ENCODE measurements at places on chromosomes 2 and 18.

- DNase-seq: no peak
Measured at GRCh38 chr2:112488201-112488600, 6.2 kb downstream of the TTL start.

- no peak for DNase-seq
Measured at GRCh38 chr2:238299803-238300202, 11.4 kb upstream of the PER2 start.

GRCh38 chr2:235852526-235852920 lies 315.7 kb downstream of the GBX2 start:
- DNase-seq: no peak

GRCh38 chr2:120818441-120818920 lies 82.8 kb downstream of the GLI2 start:
- peak; percentile 96 for DNase-seq

DNA sequence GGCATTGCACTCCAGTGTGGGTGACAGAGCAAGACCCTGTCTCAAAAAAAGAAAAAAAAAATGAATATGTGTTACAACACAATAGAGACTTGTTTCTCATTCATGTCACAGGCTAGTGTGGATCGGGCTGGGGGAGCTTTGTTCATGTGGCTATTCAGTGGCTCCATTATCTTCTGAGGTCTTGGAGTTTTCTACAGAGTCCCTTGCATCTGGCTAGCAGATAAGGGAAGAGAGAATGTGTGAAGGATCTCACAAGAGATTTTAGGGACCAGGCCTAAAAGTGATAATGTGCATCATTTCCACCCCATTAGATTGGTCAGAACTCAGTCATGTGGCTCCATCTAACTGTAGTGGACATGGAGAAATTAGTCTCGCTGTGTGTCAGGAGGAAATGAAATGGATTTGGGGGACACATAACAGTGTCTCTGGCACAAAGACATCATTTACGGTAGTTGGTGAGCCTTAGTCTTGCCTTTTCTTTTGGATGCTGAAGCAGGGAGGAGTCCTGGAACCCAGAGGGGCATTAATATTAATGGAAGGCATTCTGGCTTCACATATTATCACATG lies 32.4 kb upstream of the CASP10 start:
- DNase-seq: no peak

DNA sequence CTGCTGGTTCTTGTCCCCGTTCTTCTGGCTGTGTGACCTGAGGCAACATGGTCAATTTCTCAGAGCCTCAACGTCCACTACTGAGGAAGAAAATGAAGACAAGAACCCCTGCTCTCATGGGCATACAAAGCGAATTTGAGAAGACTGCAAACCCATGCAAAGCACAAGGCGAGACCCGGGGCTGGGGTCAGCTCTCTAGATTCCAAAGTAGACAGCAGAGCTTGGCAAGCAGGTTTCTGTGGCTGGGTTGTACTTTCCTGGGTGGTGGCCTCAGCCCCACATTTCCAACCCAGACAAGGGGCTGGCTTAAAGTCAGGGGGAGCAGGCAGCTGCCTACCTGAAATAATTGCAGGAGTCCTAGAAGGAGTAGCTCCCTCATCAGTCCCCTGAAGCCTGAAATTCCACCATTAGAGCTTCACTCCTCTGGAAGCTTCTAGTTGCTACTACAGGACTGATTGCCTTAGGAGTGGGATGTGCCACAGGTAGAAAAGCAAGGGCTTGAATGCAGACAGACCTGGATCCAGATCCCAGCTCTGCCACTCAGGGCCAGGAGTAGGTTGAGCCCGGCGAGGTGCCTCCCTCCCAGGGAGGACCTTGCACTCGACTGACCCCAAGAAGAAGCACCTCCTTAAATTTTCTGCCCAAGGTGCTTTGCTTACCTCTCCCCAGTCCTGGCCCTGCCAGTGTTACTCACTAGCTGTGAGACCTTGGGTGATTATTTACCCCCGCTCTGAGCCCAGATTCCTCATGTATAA lies 127.6 kb downstream of the CLIP4 start:
- DNase-seq: no peak

- no peak for DNase-seq
Measured at GRCh38 chr2:37625796-37626571, 45.5 kb downstream of the CDC42EP3 start.

DNA sequence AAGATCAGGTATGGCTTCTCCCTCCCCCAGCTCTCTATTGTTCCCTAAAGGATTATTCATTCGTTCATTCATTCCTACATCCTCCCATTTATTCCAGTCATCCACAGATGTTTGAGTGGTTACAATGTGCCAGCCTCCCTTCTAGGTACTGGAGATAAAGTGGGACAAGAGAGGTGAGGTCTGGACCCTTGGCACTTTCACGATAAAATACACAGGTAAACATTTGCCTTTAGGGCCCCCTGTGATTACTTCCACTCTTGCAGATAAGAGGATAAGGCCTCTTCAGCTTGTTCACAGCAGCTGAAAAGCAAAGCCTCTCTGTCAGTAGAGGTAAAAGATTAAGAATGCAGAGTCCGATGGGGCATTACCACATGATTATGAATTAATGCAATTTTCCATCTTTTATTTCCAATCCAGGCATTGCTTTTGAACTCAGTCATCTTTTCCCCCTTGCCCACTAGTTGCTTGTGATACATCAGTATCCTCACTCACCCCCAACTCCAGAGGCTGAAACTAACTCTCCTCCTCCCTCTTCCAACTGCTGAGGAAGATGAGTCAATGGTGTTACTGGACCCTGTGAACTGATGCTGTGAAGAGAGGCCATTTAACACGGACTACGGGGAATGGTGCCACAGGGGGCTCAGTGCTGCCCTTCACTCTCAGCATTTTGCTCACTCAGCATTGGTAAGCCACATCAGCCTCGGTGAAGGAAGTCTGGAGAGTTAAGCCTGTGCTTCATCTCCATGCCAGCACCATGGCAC lies 1.1 kb upstream of the DPP4 start:
- peak; percentile 57 for DNase-seq

DNA sequence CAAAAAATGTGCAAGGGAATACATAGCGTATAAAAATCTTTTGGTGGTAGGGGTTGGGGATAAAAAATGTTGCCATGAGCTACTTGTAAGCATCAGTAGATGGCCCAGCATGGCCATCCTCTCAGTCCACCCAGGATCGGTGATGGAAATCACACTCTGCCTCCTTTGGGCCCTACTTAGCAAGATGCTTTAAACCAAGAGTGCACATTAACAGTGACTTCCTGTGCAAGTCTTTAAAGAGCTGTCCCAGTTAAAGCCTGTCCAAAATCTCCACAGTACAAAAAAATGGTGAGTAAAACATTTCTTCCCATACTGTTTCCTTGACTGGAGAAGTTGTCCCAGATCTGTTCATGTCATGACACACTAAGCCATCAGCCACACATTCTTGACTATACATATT lies 18.0 kb downstream of the ANKRD44 start:
- no peak for DNase-seq

DNA sequence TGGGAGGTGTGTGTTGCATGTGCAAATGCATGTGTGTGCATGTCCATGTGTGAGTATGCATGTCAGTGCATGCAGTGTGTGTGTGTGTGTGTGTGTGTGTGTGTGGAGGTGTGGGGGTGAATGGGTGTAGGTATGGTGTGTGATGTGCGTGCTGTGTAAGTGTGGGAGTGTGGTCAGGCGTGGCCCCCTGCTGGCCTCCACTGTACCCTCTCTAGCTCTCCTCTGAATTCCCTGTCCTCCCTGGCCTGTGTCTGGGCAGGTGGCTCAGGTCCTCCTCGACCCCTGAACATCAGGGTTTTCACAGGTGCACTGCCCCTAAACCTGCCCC lies 230.2 kb downstream of the CELF4 start:
- peak; percentile 5 for DNase-seq

DNA sequence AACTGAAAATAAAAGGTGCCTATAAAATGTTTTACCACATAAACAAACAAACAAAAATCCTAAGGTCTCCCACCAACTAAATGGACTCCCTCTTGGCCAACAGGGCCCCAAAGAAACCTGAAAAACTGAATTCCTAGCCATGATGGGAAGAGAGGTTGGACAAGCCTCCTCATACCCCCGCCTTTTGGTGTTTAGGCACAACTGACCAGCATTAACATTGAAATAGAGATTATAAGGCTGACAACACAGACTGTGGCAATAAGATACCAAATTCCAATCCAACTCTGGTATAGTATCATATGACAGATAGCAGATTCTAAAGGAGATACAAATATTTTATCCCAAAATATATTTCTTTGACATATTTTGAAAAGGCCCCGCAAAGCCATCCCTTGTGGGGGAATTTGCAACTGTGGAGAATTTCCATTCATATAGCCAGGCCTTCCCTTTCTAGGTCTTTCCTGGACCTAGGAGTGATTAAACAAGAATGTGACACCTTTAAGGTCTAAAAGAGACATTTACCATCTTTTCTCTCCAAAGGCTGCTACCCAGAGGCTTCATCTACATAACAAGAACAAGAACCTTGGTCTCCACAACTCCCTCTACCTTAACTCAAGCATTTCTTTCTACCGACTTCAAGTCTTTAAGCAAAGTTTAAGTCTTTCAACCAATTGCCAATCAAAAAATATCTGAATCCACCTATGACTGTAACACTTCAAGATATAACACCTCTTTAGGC lies 80.0 kb downstream of the CHN1 start:
- DNase-seq: no peak

DNA sequence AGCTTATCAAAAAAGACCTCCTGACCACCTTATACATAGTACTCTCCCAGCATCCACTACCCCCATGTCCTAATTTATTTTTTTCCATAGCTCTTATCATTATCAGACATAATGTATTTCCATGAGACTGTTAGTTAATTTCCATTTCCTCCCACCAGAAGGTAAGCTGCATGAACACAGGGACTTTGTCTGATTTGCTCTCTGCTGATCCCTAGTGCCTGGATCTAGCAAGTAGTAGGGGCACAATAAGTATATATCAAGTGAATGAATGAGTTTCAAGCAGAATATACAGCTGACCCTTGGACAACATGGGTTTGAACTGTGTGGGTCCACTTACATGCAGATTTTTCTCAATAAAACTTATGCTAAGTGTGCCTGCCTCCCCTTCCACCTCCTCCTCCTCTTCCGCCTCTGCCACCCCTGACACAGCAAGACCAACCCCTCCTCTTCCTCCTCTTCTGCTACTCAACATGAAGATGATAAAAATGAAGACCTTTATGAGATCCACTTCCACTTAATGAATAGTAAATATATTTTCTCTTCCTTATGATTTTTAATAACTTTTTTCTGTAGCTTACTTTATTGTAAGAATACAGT lies 53.8 kb downstream of the CTAGE1 start:
- DNase-seq: no peak

DNA sequence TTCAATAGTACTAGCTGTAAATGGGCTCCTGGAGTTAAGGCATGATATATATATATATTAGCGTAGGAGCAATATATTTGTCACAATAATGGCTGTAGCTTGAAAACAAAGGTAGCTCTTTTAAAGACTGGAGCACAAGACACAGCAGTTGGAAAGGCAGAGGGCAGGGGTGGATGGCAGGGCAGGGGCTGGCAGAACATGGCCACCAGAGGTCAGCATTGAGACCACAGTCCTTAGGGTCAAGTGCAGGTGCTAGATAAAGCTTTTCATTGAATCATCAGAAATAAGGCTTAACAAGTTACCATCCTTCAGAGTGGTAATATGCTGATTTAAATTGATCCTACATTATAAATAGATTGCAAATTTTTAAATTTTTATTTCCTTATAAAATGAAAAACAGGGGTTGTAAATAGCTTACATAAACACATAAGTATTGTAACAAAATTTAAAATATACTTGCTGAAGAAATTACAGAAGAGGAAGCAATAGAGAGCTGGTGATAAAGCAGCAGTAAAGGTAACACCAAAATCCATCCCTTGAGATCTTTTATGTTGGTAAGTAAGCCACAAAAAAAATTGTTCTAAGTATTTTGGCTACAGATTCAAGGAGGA lies 161.2 kb upstream of the PIEZO2 start:
- DNase-seq: peak; percentile 63

GRCh38 chr2:235611756-235612155 lies 117.9 kb downstream of the AGAP1 start:
- DNase-seq: no peak

DNA sequence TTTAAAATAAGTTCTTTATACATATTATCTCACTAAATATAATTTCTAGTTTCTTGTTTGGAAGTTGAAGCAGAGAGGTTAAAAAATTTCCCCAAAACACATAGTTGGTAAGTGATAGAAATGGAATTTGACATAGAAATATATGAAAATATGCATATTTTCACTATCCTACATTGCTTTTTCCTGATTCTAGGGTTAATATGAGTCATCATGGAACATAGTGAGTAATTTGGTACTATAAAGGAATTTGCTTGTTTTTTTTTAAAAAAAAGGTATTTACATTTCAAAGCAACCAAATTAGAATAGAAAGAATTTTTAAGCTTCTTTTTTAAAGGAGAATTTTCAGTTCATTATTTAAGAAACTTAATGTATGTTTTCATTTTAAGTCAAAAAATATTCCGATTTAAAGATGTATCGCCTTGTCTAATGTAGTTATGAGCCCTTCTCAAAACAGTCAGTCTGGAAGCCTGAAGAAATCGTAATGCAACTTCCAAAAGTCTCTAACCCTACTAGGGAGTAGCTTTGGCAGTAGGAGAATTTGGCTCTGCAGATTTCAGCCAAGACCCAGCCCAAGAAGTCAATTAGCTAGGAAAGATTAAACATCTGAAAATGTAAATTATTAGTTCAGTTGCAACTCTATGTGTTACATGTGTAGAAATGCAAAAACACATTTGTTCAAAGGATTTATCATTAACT lies 147.3 kb downstream of the RDH14 start:
- peak; percentile 63 for DNase-seq

DNA sequence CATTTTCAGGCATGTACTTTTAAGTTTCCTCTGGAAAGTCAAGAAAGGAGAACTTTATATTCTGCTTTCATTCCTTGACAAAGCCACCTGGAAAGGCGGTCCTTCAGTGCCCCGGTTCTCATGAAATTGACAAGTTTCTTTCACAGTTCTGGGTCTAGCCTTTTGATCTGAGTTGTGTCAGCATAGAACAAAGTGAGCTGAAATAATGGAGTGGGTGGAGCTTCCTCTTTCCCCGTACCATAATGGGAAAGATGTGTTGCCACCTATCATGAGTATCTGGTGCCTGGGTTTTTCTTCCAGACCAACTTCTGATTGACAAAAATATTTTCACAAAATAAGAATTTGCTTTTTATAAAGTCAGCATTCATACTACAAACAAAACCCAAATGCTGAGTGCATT lies 49.3 kb downstream of the PTRHD1 start:
- no peak for DNase-seq

- DNase-seq: no peak
Measured at GRCh38 chr2:105297216-105297615, 32.3 kb downstream of the TGFBRAP1 start.

DNA sequence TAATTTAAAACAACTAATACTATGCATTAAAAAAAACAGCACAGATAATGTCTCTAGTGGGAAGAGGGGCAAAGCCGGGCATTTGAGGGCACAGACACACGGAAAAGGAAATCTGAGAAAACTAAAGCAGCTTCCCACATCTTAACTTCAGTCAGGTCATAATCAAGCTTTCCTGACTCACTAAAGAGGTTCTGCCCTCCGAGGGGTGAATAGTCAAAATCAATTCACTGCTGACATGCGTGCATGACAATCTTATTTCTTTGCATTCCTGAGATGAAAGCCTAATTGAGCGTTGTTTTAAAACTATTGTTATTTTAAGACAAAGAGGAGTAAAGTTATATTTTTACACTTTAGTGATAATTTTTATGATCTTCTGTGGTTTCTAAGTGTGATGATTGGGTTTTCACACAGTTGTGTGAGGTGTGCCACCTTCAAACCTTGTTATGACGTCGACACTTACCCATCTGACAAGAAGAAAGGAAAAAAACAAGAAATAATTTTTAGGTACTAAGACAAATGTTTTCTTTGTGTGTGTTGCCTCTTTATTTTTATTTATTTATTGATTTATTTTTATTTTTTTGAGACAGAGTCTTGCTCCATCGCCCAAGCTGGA lies 90.9 kb downstream of the GATA6 start:
- no peak for DNase-seq

- DNase-seq: peak; percentile 3
Measured at GRCh38 chr2:158138255-158138654, 36.6 kb downstream of the UPP2 start.

Data from EH (cell line).